ENCODE measurements at places on chromosomes 2 and 18.
A peak's percentile ranks its signal among the peaks of the same experiment; 100 is the strongest.

DNA sequence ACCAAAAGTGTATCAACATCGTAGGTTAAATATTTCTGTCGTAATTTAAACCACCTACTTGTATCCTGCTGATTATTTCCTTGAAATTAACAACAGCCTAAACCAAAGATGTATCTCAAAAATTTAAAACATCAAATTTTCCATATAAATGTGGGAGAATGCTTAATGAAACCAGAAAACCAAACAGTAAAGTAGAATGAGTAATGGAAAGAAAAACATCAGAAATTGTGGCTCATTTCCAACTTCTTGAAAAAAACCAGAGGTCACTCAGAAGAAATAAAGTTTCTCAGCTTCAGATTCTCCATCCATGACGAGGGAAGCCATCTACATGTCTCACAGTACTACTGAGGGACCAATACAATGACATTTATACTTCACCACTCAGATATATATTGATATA lies 296.5 kb downstream of the NOL4 start:
- DNase-seq, result no peak

DNA sequence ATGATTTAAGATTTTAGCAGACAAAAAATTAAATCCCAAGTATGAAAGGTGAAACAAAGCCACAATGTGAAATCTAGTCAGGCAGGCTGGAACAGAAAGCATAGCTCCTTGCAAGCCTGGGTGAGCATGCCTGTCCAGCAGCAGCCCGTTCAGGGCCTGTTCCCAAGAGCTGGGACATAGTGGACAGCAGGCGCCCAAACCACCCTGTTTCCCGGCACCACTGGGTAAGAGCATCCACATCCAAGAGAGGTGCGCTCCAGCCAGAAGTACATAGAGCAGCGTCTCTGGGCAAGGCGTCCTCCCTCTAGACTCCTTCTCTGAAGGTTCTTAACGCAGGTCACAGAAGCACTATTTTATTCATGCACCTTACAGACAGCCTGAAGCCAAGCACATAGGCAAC lies 80.8 kb downstream of the DNER start:
- no peak for DNase-seq

- DNase-seq, result no peak
Measured at GRCh38 chr2:84115173-84115857, 343.8 kb downstream of the SUCLG1 start.

- no peak for DNase-seq
Measured at GRCh38 chr2:241451840-241452506, 56.4 kb downstream of the STK25 start.

DNA sequence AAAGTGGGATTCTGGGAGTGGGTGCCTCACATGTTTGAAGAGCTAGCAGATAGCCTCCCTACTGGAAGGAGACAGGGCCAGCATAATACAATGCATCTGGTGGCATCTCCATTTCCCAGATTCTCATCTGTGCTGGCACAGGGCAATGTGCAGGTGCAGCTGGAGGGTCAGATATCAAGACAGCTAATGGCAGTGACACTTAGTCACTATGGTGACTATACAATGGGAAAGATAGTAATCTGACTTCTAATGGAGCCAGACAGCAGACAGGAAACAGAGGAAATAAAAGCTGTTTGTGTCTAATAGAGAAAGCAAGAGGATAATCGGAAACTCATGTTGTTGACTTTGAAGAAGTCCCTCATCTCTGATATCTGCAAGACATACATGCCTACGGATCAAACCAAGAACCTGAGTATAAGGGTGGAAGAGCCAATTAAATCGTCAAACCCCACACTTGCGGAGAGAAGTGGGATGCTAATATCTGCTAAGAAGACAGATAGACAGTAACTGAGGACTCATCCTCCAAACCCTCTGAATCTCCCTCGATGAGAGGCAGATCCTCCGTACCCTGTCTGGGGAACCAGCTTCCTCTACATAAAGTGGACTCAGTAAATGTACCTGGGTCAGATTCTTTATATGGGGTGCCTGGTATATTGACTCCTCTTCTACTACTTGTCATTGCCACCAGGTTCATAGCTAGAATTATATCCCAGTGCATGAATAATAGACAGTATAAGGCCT lies 692.7 kb downstream of the SOCS6 start:
- no peak for DNase-seq

- DNase-seq, result no peak
Measured at GRCh38 chr2:133130548-133131246, 437.6 kb downstream of the NCKAP5 start.

GRCh38 chr18:35581546-35581897 lies at the start of gene GALNT1:
GALNT1 (plus strand) TSS chr18:35581740; CDS start chr18:35654663, 72,923 bp downstream.
- no peak for DNase-seq

DNA sequence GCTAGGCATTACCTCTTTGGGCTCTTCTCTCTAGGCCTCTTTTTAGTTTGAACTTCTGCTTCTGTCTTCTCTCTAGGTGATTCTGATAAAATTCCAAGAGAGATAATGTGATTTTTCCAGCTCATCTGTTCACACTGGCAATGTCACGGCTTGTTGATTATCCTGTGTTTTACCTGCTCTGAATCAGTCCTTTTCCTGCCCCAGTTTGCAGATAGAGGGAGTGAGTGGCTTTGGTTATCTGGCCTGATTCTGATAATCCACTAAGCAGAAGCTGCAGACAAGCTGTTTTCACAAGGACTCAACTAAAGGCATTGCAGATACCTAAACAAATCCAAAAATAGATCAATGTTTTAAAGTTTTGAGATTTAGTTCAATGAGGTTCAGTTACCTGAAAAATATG lies 111.9 kb downstream of the DCC start:
- DNase-seq, result peak; percentile 3

GRCh38 chr2:111884592-111884964 lies 585 bp upstream of the ANAPC1 start:
- no peak for DNase-seq

- DNase-seq, result no peak
Measured at GRCh38 chr2:222780051-222780450, 80.8 kb upstream of the ACSL3 start.

GRCh38 chr18:9343577-9343976 lies 9.0 kb downstream of the TWSG1 start:
- no peak for DNase-seq

DNA sequence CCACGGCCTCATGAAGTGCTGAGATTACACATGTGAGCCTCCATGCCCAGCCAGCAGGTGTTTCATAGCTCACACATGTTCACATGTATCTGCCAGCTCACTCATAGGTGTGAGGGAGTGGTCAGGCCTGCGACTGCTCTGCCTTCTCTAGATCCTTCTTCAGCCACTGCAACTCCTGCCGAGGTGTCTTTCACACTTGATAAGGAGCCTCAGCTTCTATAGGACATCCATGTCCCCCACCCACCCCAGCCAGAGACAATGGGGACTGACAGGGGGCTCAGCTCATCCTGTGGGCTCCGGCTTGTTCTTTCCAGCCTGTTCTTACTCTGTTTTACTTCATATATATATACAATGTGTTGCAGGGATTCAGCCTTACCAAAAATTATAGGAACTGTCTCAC lies 286.5 kb upstream of the MGAT5 start:
- no peak for DNase-seq

DNA sequence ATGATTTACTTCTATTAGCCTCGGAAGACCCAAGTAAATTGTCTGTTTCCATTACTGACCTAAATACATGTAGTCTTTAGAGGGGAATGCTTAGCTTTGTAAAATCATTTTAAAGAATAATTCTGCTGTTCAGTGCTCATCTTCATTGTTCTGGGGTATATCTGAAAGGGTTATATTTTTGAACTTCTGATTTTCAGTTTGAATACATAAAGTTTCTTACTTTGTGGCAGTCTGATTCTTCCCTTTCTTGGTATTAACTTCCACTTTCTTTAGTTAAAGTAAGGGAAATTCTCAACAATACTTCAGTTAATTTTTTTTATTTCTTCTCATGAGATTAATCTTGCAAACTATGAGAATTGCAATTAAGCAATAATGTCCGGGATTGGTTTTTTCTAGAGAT lies 148.4 kb downstream of the DOCK10 start:
- no peak for DNase-seq

DNA sequence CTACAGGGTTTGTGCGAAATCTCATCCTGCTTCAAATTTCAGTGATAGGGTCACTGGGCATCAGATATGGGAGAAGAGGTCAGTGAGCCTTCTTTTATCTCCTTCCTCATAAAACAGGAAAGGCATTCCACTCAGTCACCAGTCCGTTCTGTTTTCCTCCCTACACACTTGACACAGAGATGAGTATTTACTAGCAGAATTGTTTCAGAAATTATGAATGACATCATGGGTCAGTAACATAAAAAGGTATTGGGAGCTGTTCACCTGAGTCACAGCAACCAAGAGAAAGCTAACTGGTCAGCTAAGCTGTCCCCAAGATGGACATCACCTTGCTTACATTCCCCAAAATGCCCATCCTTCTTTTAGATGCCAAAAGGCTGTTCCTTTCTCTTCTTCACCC lies 96.3 kb downstream of the ACVR1 start:
- DNase-seq, result no peak

GRCh38 chr2:142509401-142509800 lies 368.1 kb upstream of the KYNU start:
- no peak for DNase-seq

- no peak for DNase-seq
Measured at GRCh38 chr2:33442528-33443079, 33.8 kb upstream of the RASGRP3 start.

- no peak for DNase-seq
Measured at GRCh38 chr2:28915939-28916338, 21.5 kb downstream of the WDR43 start.

All from ELF-1 (cell line).